ENCODE measurements at places on chromosomes 5 and 9.

- DNase-seq, result peak; percentile 92
Observed at GRCh38 chr9:129885670-129886106, 50.4 kb downstream of the USP20 start.

DNA sequence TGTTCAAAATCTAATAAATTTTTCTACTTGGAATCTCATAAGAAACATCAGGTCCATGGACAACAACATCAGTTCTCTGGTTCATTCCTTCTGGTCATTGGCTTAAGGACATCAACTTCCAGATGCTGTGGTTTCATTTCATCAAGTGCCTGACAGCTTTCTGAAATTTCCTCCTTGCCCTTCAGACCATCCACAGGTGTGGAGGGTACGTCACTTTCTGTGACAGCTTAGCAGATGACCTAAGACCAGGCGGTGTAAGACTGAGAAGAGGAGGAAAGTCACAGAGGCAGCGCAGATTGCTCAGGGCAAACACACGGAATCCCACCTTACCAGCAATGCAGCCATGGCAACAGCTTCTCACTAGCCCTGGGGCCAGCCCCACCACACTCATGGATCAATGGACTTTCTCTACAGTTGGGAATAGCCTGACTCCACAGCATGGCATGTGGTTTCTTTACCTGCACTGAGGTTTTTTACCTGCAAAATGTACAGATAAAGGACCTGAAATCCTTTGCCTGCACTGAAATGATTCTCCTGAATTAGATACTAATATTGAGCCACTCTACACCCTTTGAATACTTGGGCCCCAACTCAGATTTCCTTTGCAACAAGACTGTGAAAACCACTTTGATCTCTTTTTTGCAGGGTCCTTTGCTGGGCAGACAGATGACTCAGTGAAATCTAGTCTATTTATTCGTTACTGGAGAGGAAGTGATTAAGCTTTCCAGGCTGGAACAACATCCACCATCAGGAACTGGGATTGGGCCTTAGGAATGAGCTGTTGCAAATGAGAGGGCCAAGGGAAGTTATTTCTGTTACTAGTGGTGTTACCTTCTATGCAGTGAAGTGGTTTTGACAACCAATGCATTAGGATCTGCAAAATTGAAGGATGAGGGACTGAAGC lies 26.9 kb downstream of the TICAM2 start:
- no peak for DNase-seq

- DNase-seq, result no peak
Observed at GRCh38 chr9:99592834-99593574, 228.7 kb upstream of the NR4A3 start.

GRCh38 chr9:14314929-14315874 lies 1.3 kb upstream of the NFIB start:
- peak; percentile 28 for DNase-seq

- DNase-seq, result no peak
Observed at GRCh38 chr5:29935371-29935770, 1258.1 kb upstream of the CDH6 start.

DNA sequence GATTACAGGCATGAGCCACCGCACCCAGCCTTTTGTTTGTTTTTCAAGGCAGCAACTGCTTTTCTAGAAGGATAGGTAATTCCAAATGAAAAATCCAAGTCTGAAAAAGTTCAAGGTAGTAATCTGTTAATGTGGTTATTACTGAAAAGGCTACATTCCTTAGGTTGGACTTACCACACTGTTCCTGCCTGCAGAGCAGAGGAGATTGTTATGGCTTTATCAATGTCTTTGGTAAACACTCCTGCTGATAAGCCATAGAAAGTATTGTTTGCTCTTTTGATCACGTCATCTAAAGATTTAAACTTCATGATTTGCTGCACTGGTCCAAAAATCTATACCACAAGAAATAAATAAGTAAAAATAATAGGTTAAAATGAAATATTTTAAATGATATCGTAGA lies 43.4 kb downstream of the ALDH1A1 start:
- no peak for DNase-seq

DNA sequence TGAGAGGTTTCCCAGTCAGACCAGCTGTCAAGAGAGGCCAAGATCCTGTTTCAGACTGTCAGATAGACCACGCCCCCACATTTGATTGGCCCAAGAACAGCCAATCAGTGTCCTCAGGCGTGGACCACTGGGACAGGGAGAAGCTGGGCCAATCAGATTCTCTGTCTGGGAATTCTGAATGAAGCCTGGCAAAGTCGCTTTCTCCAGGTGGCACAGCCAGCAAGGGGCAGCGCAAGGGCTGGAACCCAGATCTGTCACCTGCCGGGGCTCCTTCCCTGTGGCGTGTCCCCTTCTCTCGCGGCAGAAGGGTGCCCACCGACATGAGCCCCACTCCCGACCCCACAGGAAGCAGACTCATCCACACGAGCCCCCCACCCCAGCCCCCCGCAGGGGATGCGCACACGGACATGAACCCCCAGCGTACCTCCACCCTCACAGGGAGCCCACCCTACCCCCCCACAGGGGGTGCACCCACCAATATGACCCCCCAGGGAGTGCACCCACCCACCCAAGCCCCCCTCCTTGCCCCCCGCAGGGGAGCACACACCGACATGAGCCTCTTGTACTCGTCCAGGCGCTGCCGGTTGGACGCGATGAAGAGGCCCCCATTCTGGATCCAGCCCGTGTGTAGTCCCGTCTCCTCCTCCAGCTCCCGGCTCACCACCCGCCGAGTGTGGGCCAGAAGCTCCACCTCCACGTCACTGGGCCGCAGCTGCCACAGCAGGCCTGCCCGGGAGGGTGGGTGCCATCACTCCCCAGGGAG lies 6.1 kb downstream of the SARDH start:
- DNase-seq, result no peak

- no peak for DNase-seq
Observed at GRCh38 chr5:8135742-8136141, 266.8 kb downstream of the MTRR start.

DNA sequence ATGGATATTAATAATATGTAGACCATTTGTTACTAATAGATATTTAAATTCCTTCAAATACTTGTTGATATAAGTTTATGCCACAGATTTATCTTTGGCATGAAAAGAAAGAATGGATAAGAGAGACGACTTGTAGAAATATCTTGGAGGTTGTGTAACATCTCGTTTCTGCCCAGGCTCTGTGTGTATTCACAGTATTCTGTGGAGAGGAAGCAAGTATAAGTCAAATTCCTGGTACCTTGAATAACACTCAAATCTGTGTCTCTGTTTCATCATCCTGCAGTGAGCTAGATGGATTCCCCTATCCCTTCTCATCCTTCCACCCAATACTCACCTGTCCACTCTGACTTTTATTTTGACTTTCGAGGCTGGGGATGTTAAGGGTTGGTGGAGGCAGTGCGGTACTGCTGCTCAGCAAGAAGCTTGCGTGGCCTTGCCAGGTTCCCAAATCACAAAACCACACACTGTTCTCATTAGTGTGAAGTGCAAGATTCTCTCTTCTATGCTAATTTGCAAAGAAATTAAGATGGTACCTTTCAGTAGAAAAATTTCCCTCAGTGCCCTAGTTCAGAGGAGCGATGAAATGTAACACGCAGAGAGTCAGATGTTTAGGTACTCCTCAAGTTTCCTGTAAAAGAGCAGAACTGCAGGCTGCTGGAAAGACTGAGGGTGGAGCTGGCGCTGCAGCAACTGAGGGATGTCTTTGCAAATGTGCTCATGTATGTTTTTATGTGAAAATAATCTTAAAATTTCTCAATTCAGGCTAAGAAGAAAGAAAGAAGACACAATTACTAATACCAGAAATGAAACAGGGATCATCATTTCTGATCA lies 42.6 kb upstream of the ANKRD18A start:
- DNase-seq, result no peak

DNA sequence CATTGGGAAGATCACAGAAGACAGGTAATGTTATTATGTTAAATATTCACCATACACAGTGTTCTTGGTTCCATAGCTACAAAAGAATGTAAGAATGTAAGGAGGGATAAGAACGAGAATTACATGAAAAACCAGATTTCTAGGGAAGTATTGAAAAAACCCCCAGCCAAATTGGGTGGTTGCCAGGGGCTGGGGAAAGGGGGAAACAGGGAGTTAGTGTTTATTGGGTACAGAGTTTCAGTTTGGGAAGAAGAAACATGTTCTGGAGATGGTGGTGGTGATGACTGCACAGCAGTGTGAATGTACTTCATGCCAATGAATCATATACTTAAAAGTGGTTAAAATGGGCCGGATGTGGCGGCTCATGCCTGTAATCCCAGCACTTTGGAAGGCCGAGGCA lies 40.3 kb downstream of the GLRX start:
- DNase-seq, result no peak

DNA sequence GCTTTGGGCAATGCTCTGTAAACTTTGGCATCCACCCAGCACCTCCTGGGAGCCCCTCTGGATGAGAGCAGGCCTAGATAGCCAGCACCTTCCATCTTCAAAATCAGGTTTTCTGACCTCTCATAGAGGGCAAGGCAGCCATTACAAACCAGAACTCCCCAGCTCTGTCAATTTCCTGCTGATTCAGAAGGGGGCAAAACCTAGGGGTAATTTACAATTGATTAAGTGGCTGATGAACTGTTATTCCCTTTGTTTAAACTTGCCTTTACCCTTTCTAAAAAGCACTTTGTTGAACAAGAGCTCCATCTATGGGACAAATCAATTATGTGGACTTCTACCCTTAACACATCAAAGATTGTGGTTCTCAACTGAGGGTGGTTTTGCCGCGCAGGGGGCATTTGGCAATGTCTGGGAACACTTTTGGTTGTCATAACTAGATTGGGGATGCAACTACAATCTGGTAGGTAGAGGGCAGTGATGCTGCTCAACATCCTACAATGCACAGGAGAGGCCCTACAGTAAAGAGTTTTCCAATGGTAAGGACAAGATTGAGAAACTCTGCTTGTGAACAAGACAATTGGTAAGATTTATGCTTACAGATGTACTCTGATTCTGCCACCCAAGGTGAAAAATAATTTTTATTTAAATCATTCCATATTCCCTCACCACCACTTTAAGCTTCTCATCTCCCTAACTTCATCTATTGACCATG lies 184.1 kb downstream of the MARCHF11 start:
- no peak for DNase-seq

DNA sequence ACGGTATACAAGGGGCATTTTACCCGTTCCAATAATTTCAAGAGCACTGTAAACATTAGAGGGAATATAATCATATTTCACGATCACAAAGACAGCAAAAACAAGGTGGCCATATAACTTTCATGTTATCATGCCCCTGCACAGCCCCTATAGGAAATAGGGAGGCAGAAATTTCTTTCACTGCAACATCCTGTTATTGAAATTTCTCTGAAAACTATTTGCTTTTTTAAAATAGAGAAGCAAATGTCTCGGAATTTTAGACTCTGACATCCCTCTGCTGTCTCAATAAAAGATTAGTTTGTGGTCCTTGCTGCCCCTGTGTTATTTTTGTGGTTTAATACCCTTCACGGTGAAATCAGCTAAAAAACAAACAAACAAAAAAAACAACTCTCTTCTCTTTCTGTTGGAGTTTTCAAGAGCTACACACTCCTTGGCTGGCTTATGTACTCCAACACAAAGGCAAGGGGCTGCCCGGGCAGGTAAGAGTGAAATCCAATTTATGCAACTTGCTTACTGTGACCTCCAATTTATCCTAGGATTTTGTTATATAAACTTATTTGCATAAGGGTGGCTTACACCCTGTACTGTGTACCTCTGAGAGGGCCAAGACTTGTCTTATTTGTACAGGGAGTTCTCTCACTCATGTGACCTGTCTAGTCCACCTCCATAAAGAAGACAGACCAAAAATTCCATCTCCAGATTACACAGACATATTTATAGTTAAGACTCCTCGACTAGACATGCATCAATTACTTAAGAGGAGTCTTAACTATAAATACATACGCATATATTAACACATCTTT lies 223.6 kb downstream of the MLLT3 start:
- no peak for DNase-seq

DNA sequence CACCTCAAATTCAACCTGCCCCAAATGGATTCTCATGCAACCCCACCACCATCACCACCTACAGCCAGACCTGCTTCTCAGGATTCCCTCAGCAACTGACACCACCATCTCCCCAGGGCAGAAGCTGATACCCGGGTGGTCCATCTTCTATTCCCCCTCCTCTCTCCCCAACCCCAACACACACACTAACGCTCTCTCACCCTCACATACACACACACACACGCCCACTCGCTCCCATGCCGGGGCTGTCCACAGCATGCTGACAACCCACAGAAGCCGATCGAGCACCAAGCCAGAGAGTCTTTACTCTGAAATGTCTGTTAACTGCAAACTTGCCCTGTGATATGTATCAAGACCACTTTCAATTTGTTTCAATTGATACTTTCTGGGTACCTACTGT lies 28.4 kb downstream of the B4GALT1 start:
- DNase-seq, result no peak

- DNase-seq, result no peak
Observed at GRCh38 chr5:68395302-68395701, 179.7 kb downstream of the PIK3R1 start.

GRCh38 chr5:128228521-128228920 lies 145.0 kb downstream of the SLC12A2 start:
- DNase-seq, result no peak

DNA sequence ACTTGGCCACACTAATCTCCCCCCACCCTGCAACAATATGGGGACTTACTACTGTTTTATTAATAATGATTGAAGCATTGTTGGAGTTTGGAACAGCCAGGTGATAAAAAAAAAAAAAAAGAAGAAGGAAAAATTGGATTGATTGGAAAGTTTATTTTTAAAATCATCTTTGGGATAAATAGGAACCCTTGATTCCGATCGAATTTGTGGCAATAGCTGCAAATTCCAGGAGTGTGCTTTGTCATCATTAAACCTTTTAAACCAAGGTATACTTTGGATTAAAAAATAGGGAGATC lies 907 bp upstream of the NR2F1 start:
- DNase-seq, result no peak

DNA sequence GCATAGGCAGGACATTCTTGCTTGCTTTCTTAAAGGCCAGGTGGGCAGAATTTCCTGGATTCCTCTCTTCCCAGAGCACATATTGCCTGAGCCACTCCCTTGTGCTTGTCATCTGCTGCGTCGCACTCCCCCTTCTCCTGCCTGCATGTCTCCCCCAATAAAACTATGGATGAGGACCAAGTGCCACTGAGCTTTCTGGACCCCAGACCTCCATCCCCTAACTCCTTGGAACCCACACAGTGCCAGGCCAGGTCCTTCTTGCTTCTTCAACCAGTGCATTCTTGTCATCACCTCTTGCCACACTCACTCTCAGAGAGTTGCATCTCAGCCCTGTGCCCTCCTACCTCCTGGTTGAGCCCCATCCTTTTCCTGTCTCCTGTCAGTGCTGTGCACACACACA lies 157.9 kb upstream of the PANK3 start:
- DNase-seq, result no peak

DNA sequence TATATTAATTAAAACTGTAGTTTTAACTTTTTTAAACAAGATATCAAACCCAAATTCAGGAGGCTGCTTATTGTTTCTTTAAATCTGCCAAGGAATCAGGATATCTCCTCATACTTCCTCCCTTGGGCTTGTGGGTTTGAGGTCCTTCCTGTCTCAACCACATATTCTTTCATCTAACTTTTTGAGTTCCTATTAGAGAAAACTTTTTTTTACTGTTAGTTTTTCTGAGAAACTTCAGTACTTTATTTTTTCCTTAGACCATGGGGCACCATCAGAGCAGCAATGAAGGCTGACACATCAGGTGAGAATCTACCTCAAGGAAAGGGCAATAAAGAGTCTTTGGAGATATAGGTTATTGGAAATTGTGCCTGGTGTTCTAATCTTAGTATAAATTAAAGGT lies 56.7 kb downstream of the TSSK1B start:
- no peak for DNase-seq
